LHCN-M2 (cell line): ENCODE measurements at places on chromosomes 7 and 10. TPM values are rescaled to one million over a fixed set of nuclear protein-coding genes. Genes with fewer than 3 reads are reported as not detected.
A peak's percentile ranks its signal among the peaks of the same experiment; 100 is the strongest.

DNA sequence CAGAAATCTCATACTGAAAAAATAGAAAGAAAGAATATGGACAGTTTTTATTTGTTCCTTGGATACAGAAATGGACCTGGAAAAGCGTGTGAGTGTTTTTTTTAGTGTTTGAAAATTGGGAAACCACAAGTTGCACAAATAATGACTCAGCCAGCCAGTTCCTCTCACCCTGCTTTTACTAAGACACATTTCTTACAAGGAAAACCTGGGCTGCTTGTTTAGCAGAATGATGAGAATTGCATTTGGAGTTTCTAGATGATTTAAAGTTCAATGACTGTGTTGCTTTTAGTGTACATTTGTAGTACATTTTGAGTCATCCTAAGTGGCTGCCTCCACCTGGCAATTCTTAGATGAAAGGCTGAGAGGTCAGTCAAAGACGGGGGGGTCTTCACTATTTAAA, 218.7 kb downstream of the ABCA13 start:
- DNase-seq = peak; percentile 93

GRCh38 chr7:75881436-75882095, 2.7 kb downstream of the RHBDD2 start:
- DNase-seq = no peak

DNA sequence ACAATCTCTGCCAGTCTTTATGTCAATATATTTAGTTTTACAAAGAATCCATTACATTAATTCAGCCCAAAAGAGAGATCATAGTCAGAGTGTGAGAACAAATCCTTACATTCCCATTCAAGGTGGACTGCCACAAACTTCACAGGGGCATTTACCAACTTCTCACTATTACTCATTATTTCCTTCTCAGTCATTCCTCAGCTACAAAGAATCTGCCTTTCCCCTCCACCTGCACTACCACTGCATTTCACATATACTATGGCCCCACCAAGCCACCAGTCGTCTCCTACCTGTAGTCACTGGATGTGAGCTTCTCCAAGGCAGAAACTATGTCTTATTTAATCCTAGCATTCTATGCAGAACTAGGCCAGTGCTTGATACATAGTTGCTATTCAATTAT, 94.3 kb downstream of the USP6NL start:
- DNase-seq = no peak

DNA sequence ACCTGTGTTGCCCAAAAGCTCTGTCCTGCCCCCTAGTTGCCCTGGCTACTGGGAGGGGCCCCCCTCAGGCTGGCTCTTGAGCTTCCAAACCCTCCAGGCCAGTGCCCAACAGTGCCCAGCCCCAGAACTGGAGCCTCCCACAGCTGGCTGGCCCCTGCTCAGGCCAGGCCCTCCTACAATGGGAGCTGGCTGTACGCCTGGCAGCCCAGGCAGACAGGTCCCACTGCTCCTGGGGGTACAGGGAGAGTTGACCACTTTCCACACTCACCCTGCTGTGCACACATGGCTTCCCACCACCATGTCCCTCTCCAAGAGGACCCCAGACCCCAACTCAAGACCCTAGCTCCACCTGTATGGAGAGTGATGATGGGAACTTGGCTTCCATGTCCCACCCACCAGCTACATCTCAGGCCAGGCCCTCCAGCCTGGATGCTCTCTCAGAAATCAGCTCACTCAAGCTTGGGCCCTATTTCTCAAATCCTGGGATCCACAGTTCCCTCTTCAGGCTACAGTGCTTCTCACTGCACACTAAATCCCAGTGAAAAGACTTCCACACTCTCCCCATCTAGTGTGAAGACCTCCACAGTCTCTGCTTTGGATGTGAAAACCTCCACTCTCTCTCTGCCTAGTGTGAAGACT, 92.6 kb downstream of the OAT start:
- DNase-seq = no peak

GRCh38 chr7:147670759-147671158, 919.8 kb upstream of the C7orf33 start:
- no peak for DNase-seq

GRCh38 chr7:21611129-21611528, 68.3 kb downstream of the DNAH11 start:
- no peak for DNase-seq

DNA sequence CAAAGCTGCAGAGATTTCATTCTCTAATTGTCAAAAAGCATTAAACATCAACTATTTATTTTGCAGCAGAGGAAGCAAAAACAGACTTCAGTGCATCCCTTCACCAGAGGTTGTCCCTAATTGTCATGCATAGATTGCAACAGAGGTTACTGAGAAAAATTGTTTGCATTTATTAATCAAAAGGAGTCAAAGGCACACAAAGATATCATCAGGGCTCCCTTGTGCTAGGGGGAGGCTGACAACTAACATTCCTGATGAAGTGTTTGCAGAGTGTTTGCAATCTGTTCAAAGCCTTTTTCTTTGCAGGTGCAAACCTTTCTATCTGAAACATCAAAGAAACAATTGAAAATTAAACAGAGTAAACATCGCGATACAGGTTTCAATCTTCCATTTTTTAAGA, 227.5 kb downstream of the TEX36 start:
- DNase-seq = no peak

DNA sequence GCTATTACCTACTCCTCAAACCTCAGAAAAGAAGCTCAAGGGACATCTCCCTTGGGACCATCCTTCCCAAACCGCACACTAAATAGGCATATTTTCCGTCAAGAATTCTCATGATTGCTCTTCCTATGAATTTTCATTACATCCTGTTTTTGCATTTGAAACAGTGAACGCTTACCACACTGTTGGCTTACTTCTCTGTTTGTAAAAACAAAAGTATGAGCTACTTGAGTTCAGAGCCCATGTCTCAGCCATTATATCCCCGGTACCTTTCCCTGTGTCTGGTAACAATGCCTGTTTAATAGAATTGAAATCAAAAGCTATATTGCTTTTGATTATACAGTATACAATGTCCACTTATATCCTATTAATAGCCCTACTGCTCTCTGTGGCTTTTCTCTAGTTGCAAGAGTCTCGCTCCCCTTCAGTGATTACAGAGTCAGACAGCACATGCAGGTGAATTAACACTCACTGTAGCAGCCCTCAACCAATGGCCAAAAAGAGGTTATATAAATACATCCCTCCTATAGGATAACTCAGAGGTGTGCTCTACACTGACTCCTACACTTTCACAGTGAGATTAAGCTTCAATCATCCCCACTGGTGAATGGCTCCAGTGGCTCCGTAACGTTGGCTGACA, 264.4 kb downstream of the SORCS1 start:
- DNase-seq = no peak

DNA sequence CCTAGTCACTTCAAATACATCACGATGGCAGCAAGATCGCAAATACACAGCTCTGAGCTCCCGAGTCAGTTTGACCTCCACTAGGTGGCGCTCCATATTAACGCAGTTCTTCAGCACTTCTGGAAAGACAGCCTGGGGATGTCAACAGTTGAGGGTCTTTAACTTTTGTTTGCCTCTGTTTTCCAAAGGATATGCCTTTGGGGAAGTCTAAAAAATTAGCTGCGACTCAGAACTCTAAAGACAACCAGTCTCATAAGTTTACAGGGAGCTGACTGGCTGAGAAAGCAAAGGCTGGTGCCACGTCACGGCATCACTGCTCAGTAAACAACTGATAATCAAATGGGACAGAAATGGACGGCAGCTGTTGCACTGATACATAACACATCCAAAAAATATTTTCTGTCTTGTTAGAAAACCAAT, 458.8 kb downstream of the SORCS1 start:
- peak; percentile 2 for DNase-seq

DNA sequence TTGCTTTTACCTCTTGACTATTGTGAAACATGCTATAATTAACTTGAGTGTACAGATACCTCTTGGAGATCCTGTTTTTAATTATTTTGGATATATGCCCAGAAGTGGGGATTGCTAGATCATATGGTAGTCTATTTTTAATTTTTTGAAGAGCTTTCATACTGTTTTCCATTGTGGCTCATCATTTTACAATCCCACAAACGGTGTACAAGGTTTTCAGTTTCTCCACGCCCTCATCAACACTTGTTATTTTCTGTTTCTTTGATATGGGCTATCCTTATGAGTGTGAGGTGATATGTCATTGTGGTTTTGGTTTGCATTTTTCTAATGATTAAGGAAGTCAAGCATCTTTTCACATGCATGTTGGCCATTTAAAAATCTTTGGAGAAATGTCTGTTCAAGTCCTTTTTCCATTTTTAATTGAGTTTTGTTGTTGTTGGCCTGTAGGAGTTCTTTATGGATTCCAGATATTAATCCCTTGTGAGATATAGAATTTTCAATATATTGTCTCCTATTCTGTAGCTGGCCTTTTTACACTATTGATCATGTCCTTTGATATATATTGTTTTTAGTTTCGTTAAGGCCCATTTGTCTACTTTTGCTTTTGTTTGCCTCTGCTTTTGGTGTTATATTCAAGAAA, 7.5 kb downstream of the AGK start:
- DNase-seq = peak; percentile 93

GRCh38 chr10:14374745-14375445, 44.2 kb upstream of the FRMD4A start:
- no peak for DNase-seq

DNA sequence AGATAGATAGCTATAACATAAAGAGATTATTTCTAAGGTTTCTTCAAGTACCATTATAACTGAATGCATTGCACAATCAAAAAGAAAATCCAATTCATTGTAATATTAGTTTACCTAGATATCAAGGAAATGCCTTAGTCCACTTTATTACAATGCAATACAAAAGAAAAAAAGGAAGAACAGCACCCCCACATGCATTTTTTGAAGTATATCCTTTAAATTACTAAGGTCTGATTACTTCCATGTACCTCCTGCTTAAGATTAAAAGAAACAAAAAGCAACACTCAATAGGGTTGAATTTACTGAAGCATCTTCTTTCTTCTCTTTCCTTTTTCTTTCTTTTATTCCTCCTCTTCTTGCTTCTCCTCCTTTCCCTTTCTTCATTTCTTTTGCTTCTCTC, 973.8 kb upstream of the LRRTM3 start:
- DNase-seq = no peak

- no peak for DNase-seq
Observed at GRCh38 chr10:95403700-95404461, 113.1 kb upstream of the PDLIM1 start.

The OR6B1 gene
- not detected in 2 replicates for total RNA-seq

- DNase-seq = no peak
Observed at GRCh38 chr10:91616137-91616536, 16.7 kb downstream of the PPP1R3C start.

GRCh38 chr7:26084418-26084817, 67.6 kb upstream of the NFE2L3 start:
- no peak for DNase-seq

The UCN3 gene
- not detected in 2 replicates for total RNA-seq

DNA sequence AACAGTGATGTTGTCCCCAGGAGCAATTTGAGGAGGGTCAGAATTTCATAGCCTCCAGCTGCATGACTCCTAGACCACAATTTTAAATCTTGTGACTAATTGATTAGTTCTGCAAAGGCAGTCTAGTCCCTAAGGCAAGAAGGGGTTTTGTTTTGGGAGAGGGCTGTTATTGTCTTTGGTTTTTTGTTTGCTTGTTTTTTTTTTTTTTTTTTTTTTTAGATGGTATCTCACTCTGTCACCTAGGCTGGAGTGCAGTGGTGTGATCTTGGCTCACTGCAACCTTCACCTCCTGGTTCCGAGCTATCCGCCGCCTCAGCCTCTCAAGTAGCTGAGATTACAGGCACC, 117.0 kb downstream of the MARCHF5 start:
- no peak for DNase-seq

The TUBB8 gene
- not detected in 2 replicates for total RNA-seq

- DNase-seq = no peak
Observed at GRCh38 chr7:97006816-97007582, 1.6 kb downstream of the DLX6 start.

The TMEM178B gene
- total RNA-seq = 0.34 and 0.45 TPM in 2 replicates

DNA sequence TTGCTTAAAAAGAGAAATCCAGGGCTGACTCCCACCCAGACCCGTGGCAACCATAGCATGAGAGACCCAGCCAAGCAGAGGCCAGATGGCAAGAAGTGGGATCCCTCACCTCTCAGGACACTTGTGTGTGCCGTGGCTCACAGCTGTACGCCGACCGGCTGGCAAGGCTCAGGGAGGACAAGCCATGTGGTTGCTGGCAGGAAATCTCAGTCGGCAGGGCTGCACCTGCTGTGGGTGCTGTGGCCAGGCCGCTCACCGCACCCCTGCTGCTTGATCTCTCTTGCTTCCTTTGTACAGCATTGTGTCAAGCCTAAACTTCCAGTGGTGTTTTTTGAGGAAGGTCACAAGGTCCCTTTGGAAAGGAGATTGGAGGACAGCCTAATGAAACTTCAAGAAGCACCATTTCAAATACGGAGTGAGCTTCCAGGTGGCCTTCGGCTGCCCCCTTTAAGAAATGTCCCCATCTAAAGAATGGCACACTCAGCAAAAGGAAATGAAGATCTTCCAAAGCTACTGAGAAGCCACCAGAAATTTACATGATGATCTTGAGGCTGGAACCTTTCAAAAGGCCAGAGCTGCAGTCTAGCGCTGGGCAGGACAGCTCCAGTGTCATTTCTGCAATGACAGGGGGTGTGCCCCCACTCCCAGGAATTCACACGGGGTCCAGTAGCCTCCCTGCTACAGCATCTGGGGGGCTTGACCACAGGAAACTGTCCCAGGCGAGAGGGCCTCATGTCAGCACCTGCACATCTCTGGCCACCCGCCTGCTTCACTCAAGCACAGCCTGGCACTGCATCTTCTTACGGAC, 409.0 kb upstream of the MGMT start:
- no peak for DNase-seq

The PLPP4 gene
- 0.46 TPM in 1 of 2 replicates, not detected in the other for total RNA-seq

DNA sequence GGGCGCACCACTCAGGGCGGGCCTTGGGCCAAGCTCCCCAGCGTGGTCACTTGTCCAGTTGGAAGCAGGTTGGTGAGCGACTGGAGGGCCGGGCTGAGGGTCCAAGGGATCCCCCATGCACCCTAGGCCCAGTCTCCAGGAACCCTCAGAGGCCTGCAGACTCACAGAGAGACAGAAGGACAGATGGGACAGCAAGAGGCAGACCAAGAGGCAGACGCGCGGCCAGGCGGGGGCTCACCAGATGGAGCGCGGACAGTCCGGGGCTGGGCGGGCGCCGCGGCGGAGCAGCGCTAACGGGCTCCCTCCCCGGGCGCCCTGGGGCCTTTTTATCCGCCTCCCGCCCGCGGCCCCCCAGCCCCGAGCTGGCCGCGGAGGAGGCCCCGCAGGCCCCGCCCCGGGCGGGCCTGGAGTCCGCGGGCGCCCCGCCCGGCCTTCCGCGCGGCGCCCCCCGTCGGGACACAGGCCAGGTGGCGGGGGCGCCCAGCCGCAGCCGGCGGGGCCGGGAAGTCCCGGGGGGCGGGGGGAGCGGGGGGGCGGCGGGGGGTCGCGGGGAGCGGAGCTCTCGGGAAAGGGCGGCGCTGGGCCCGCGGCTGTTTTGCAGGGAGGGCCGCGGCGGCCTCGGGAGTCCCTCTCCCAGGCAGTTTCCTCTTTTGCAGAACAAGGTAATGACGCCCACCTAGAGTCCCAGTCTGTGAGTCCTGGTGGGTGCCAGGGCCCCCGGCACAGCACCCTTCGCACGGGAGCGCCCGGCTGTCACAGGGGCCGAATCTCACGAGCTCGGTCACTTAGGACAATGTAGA, at the start of gene LOXL4:
LOXL4 (minus strand) TSS at position 301 of the 800 bp plus-strand sequence. CDS start 5,175 bp downstream, outside the sequence.
- no peak for DNase-seq

- peak; percentile 44 for DNase-seq
Observed at GRCh38 chr7:103632972-103633371, 187.0 kb upstream of the SLC26A5 start.
